ENCODE measurements at places on chromosomes 16 and 17.

DNA sequence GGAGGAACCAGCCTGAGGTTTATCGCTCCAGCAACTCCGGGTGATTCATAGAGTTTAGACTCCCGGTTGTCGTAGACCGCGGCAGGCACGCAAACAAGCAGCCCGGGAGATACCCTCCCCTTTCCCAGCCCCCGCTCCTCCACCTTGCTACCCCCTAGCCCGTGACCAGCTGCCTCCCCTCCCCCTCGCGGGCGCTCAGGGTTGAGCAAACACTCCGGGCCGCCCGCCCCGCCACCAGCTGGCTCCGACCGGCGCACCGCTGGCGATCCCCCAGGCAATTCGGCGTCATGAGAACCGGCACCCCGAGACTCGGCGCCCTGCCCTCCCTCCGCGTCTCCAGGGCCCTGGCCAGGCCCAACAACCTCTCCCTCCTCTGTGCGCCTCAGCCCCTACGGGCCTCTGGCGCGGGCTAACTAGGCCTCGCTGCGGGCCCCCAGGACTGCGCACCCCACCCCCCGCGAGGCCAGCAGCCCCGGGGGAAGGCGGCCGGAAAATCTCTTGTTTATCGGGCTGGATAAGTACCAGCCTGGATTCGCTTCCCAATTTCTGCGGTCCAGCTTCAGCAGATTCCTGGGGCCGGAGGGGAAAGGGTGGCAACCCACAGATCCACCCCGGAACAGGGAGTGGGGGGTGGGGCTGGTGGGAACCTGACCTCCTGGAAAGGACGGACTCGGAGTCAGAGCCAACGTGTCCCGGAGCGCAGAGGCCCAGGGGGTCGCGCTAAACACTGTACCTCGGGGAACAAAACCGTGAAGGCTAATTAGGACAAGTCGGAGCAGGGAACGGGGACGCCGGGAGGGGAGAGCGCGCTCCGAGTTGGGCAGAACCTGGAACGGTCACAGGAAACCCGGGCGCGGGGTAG is 951 bp upstream of the GPRC5C start:
- peak; percentile 36 for DNase-seq

DNA sequence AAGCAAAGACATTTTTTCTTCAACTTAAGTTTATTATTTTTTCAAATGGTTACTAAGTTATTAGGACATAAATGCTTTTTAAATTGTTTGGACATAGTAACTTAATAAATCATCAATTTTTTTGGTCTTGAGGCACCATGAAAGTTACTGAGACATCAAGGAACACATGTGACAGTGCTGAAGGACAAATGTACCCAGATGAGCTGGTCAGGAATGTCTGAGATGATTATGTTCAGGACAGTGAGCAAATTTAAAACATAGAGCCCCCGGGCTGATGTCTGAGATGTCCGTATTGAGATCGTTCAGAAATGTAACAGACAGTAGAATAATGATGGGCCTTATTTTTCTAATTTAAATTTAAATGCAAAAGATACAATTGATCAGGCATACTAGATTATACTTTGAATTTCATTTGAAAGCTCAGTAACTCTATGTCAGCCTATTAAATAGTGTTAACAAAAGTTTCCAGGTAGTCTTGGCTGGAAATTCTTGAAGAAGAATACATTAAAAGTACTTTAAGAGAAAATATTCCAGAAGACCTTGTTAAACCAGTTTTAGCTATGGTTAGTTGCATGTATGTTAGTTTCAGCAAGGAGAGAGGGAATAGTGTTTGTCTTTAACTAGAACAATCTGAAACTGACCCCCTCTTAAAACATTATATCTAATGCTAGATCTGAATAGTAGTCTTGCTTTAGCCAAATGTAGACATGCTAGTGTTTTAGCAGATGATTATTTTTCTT is 36.4 kb downstream of the SEC14L1 start:
- DNase-seq: no peak

DNA sequence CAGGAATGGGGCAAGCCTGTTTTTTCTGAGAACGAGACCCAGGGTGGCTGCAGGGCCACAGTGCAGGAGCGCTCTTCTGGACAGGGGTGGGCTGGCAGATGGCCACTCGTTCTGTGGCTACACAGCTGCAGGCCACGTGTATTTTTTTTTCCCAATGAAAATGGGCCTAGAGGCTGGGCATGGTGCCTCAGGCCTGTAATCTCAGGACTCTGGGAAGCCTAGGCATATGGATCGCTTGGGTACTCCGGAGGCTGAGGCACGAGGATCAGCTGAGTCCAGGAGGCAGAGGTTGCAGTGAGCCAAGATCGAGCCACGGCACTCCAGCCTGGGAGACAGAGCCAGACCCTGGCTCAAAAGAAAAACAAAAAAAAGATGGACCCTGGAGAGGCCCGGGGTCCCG is 6.8 kb downstream of the UNKL start:
- no peak for DNase-seq

GRCh38 chr17:41658846-41659245 is 29.8 kb upstream of the EIF1 start:
- no peak for DNase-seq

DNA sequence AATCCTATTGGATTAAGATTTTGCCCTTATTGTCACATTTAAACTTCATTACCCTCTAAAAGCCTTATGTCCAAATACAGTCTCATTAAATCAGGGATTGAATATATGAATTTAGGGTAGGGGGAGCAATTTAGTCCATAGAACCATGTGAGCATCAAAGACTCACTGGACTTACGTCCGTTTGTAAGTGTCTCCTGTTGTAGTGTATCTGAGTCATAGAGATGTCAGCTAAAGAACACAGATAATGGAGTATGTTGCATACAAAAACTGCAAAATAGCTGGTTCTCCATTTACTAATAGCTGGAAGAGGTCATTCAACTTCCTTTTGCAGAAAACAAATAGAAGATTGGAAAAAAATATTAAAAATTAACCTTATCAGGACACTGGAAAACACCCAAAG is 599.1 kb upstream of the SOX9 start:
- DNase-seq: no peak

GRCh38 chr17:31339906-31340661 is 18.7 kb upstream of the EVI2A start:
- DNase-seq: peak; percentile 65

GRCh38 chr16:2825049-2825742 is 4.9 kb upstream of the ZG16B start:
- no peak for DNase-seq

DNA sequence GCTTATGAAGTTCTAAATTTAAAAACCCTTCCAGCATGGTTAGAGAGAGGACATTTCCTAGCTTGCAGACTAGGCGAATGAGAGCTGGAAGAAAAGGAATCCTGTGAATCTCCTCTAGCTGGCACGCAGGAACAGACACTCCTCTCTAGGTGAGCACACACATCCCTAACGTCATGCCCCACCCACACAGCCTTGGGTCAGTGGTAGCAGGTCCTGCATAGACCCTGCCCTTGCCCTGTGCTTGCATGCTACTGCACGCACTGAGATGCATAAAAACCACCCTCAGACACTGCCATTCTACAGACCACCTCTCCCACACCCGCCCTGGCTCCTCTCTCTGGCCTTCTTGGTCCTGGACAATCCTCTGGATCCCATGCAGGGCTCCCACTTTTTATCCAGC is 23.5 kb downstream of the CES1 start:
- peak; percentile 0 for DNase-seq

DNA sequence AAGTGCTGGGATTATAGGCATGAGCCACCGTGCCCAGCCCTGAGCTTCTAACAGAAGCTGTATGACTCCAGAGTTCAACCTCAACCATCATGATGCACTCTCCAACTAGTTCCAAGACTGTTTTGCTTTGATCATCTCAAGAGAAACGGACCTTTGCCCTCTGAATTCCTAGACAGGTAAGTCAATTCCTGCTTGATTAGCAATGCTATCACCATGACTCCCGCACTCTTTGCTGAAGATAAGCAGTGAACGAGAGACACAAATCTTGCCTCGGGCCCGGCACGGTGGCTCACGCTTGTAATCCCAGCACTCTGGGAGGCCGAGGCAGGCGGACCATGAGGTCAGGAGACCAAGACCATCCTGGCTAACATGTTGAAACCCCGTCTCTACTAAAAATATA is 22.2 kb downstream of the ANKFY1 start:
- DNase-seq: no peak

- no peak for DNase-seq
Observed at GRCh38 chr17:45837603-45838002, 7.1 kb upstream of the SPPL2C start.

DNA sequence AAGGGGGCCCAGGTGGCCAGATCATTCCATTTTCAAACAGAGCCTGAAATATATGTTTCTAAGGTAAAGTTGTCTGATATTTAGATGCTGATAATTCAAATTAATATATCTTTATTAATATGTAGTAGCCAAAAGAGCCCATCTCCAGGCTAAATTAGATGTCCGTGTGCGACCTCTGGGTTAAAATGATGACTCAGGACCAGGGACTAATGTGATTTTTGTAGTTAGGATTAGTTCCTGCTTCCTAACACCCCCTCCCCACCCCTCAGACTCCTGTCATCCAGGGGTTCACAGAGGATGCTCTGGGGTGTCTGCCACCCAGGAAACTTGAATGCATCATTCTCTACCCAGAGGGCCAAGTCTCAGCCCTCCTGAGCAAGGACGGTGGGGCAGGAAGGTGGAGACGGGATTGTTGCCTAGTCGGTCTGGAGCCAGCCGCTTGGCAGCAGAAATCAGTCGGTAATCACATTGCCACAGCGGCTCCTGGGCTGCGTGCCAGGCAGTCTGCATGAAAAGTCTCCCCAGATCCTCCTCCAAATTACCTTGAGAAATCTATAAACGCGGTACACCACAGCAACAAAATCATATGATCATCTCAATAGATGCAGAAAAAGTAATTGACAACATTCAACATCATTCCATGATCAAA is 29.8 kb downstream of the CNGB1 start:
- DNase-seq: peak; percentile 64

DNA sequence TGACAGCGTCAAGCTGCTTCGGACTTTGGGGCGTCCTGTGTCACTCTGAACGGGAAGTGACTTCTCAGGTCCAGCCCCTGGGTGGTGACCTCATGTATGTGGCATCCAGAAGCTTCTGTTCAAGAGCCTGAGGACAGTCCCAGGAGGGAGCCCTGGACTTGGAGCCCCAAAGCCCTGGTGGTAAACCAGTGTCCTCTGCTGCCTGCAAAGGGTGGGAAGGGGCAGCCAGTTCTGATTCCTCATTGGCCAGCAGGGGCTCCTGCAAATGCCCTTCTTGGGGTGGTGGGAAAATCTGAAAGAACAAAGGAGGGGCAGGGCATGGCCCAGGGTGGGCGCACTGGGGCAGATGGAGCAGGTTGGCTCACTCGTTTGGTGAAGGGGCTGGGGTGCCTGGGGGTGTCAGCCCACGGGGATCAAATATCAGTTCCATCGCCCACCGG is 1.6 kb downstream of the OSGIN1 start:
- DNase-seq: peak; percentile 20

DNA sequence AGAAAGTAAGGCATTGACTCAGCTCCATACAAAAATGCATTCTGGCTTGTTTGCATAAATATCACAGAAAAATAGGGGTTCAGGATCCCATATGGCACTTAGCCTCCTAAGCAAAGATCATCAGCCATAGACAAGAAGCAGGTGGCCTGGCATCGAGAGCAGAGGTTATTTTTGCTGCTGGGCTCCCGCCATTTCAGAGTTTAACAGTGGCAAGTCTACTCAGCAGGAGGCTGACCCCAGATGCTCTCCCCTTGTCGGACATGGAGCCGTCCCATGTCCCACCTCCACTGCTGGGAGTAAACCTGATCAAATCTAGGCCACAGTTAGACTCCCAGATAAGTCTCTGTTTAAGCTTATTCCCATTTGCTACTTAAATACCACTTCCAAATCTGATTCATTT is 269.1 kb downstream of the FTO start:
- DNase-seq: no peak

DNA sequence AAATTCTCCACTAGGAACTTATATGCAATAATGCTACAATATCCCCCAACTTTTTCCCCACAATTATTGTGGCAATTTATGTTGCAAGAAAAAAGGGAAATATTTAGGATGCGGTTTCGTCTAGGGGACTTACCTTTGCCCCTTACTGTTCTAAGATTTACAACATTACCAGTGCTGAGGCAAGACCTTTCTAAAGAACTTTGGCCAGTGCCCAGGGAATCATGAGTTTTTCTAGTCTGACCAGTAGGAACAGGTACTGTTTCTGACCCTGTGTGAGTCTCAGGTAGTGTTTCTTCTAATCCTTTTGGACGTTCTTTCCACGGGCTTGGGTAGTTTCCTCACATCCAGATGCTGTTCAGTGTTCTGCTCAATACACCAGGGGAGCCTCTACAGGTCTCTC is 373.7 kb downstream of the HAPSTR1 start:
- no peak for DNase-seq

GRCh38 chr17:7715936-7716886 is 1.3 kb upstream of the DNAH2 start:
- DNase-seq: no peak

- DNase-seq: no peak
Observed at GRCh38 chr16:67928147-67928546, 3.5 kb downstream of the CTRL start.

GRCh38 chr16:11291091-11291703 is 10.1 kb upstream of the PRM1 start:
- DNase-seq: no peak

GRCh38 chr16:48365025-48365600 is 20.1 kb downstream of the SIAH1 start:
- DNase-seq: no peak

DNA sequence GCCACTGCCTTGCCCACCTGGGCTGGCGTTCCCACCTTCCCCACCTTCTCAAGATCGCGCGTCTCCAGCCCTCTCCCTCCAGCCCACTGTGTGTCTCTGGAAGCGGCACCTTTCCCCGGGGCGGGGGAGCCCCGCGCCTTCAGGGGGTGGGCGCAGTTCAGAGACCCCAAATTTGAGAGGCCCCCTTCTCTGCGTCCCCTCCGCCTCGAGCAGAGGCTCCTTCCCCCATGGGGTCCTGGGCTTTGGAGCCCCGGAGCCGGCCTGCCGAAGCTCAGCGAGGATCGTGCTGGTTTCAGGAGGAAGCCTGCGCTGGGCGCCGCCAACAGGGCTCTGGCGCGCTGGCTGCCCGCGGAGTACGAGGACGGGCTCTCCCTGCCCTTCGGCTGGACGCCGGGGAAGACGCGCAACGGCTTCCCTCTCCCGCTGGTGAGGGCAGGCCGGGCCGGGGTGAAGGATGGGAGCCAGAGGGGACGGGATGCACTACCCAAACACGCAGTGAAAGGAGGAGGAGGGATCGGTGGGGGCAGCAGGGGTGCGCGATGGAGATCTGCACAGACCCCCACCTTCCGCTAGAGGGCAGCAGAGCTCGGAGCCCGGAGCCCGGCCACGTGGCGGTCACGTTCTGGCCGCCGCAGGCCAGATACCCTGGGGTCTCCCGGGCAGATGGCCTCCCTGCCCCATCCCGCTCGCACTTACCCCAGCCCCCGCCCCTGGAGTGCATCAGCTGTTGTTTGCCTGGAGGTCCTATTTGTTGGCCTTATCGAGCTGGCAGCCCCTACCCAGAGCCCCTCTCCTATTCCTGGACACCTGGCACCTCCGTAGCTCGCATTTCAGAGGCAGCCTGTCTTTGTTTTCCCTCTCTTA is 11.1 kb downstream of the LPO start:
- DNase-seq: peak; percentile 77

- DNase-seq: peak; percentile 18
Observed at GRCh38 chr16:24955975-24956731, 59.0 kb downstream of the ARHGAP17 start.

GRCh38 chr17:7560172-7561027 is 1.3 kb upstream of the SENP3 start:
- peak; percentile 90 for DNase-seq

All from hematopoietic multipotent progenitor cell treated with erythropoietin and hydrocortisone succinate and interleukin-3 and kit ligand, for 6 days (in vitro differentiated cells).